ENCODE measurements at places on chromosomes 3 and 15.

DNA sequence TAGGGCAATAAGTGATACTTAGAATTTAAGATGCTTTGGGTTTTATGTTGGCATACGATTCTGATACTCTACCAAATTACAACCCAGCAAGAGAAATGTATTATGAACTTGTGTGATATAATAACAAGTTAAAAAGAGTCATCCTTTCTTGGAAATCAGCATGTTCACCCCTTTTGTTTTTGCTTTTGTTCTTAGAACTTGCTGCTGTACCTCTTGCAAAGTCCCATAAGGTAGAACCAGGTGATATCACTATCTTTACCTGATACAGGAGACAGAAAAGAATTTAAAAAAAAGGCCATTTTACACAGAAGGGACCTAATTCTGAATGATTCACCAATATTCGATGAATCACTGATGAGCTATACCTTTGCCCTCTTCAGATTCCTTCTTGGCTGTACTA is 810.4 kb downstream of the FHIT start:
- no peak for DNase-seq

- DNase-seq, result no peak
Observed at GRCh38 chr3:62632510-62633294, 242.5 kb downstream of the CADPS start.

GRCh38 chr3:120595788-120596115 is 384 bp upstream of the NDUFB4 start:
- no peak for DNase-seq

- DNase-seq, result no peak
Observed at GRCh38 chr15:86877171-86877631, 797.5 kb downstream of the AGBL1 start.

GRCh38 chr3:112011376-112011940 is 12.7 kb downstream of the TAGLN3 start:
- no peak for DNase-seq

GRCh38 chr3:7588236-7588635 is 727.3 kb downstream of the GRM7 start:
- DNase-seq, result no peak

GRCh38 chr3:73411993-73412392 is 212.7 kb downstream of the PDZRN3 start:
- DNase-seq, result no peak

DNA sequence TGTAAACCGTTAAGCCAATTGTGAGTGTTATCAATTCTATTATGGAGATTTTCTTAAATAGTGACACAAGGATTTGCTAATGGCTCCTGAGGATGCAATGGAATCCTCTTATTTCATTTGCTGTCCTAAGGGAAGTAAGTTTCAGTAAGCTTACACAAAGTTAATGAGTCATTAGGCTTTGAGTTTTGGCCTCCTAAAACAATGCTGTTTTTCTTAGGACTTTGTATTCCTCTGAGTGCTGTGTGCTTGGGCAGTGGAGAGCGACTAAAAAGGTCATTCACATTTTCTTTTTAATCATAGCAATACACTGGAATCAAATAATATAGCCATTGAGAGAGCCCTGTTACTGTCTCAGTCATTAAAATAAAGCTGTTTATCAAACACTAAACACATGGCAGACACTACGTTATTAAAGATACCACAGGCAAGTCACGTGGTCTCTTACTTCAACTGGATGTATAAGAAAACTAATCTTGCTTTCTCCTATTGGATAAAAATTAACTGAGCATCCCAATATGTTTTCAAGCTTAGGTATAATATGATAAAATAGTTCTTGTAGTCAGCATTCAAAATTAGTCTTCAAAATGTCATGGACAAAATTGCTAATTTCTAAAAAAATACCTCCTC is 290.8 kb downstream of the NLGN1 start:
- DNase-seq, result no peak

GRCh38 chr15:78937132-78937739 is 7.6 kb downstream of the CTSH start:
- no peak for DNase-seq

GRCh38 chr15:75073197-75073596 is 49.8 kb downstream of the PPCDC start:
- DNase-seq, result no peak

- no peak for DNase-seq
Observed at GRCh38 chr3:53949541-53949940, 57.9 kb upstream of the SELENOK start.

DNA sequence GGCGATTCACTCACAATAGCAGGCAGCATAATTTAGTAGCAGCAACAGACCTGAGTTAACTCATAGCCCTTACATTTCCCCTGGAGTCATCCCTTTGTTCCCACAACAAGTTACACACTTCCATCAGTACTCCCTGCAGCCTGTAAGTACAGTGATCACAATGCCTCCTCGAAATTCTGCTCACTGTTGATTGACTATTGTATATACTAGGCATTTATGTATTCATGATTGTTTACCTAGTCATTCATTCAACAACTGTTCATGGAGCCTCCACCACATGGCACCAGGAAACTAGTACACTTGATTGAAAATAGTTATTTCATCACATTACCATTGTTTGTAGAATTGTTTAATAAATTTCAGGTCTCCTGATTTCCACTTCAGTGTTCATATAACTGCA is 71.4 kb upstream of the P3H2 start:
- no peak for DNase-seq

GRCh38 chr15:65343374-65343981 is 34.3 kb downstream of the IGDCC3 start:
- no peak for DNase-seq

DNA sequence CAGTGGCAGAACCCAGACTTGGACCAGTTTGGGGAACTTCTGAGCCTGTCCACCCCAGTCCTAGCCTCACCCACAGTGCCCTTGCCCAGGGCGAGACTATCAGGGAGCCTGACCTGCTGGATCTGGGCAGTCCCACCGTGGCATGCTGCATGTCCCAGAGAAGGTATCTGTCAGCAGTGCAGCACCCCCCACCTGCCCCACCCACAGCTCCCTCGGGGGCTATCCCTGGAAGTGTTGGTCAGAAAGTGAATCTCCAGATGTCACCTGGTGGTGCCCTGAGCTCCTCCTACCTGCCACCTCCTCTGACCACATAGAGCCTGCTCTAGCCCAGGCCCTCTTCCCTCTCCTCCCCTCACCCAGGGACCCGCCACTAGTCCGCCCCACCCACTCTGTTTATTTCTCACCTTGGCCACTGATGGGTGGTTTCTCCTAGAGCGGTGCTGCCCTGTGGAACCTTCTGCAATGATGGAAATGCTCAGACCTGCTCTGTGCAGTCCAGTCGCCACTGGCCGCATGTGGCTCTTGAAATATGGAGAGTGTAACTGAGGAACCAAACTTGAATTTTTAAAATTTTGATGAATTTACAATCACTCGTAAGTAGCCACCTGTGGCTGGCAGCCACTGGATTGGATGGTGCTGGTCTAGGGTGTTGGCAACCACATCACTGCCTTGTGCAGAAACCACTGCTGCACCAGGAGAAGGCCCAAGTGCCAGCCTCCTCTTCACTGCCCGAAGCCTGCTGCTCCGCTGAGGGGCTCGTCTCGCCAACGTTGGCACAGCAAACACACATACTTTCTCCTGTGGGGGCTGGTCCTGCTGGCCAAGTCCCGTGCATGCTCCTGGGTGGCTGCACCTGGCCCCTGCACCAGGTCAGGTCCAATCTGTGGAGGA is 13.1 kb downstream of the HDAC11 start:
- no peak for DNase-seq

DNA sequence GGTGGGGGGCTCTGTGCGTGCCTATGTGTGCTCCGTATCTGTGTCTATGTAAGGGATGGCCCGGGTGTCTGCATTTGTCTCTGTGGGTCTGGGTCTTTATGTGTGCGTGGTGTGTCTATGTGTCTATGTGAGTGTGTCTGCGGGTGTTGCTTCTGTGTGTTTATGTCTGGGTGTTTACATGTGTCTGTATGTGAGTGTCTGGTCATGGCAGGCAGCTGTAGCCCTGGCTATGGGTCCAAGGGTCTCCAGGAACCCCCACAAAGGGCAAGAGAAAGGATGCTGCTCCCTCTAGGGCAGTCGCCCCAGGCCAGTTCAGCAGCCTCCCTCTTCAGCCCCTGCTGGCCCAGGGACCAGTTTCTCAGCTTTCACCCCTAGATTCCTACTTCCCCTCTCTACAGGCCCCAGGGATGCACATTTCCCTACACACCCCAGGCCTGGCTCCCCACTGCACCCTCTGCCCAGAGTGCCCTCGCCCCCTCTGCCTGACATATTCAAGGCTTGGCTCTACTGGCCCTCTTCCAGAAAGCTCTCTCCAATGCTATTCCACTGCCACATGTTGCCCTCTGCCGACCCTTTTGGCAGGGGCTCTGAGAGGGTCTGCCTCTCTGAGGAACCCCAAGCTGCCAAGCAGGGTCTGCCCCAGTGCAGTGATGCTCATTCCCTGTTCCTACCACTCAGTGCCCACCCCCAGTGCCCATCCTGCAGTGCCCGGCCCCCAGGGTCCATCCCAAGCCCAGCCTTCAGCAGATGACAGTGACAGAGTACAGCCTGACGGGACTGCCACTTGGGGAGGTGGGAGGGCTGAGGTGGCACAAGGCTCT is 1.0 kb upstream of the MYL3 start:
- no peak for DNase-seq

DNA sequence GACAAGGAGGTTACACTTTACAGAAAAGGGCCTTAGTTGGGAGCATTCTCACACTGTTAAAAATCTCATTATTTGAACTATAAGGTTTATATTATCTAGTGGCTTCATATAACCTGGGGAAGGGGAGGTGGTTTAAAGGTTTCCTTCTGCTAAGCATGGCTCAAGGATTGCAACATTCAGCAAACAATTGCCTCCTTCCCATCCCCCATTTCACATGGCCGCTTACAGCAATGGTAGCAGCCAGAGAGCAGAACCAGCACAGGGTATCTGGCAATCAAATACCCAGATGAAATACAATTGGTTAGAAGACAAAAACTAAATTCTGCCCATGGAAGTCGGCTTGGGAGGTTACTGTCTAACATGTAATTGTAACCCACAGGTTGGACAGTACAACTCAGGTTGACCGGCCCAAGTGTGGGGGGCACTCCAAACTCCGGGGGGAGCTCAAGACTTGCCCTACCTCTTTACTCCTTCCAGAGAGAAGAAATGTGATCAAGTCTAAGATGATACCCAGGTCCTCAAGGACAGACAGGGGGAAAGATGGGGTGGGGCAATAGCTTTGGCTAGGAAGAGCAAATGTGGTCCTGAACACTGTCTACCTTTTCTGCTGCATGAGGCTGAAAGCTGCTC is 15.5 kb downstream of the ETV5 start:
- no peak for DNase-seq

GRCh38 chr3:123798550-123798949 is 85.6 kb downstream of the MYLK start:
- no peak for DNase-seq

GRCh38 chr3:138492980-138493675 is 58.7 kb downstream of the ESYT3 start:
- no peak for DNase-seq

GRCh38 chr15:24659622-24660021 is 16.0 kb upstream of the NPAP1 start:
- no peak for DNase-seq

GRCh38 chr3:45683417-45684326 is 5.5 kb upstream of the SACM1L start:
- DNase-seq, result no peak

GRCh38 chr3:112546216-112546759 is 15.5 kb downstream of the ATG3 start:
- no peak for DNase-seq

- DNase-seq, result no peak
Observed at GRCh38 chr3:155411500-155412223, 118.2 kb upstream of the STRIT1 start.

- DNase-seq, result no peak
Observed at GRCh38 chr3:195239121-195239520, 31.8 kb downstream of the XXYLT1 start.

DNA sequence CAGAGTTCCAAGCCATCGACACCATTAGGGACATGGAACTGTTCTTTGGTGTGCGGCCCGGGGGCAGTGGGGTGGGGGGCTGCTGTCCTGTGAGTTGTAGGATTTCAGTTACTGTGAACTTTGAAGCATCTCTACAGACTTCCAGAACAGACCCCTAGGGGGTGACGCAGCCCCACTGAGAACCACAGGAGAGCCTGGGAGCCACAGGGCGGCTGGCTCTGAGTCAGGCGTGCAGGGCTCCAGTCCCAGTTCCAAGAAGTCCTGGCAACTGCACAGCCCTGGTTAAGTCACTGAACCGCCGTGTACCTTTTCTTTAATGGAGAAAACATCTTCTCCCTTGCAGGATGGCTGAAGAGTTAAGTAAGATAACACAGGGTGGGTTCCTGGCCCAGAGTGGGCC is 23.5 kb upstream of the LRTM1 start:
- DNase-seq, result no peak

GRCh38 chr3:48847053-48847503 is 596 bp downstream of the PRKAR2A start:
- peak; percentile 67 for DNase-seq

- no peak for DNase-seq
Observed at GRCh38 chr3:69320871-69321271, 65.0 kb downstream of the FRMD4B start.

DNA sequence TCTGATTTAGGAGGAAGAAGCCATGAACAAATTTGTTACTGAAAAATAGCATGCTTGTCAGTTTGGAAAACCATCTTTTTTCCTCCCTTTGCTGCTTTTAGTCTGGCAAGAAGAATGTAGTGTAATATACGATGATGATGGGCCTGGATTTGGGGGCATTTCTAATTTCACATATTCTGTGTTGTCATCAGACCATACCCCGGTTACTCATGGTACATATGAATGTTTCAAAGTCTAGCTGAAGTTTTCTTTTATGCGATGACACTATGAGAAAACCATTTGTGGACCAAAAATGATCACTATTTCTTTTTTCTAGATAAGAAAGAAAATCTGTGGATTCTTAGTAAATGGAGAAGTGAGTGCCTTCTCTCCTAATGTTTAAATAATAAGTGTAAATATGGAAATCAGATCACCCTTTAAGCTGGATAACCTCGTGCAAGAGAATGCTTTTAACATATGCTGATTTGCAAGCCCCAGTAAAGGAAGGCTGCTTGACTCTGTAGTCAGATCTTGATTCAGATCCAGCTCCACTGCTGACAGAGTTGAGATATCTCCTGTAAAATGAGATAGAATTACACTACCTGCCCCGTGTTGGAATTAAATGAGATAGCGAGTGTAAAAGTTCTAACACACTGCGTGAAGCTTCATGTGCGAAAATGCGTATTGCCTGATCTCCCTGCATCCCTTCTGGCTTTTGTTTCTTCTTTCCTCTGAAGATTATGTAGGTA is 3.0 kb downstream of the MEF2A start:
- no peak for DNase-seq

- DNase-seq, result no peak
Observed at GRCh38 chr3:14460342-14461005, 58.1 kb downstream of the SLC6A6 start.

- no peak for DNase-seq
Observed at GRCh38 chr3:183631715-183632114, 3.7 kb upstream of the KLHL24 start.

- no peak for DNase-seq
Observed at GRCh38 chr3:45715945-45716344, 26.7 kb downstream of the SACM1L start.

DNA sequence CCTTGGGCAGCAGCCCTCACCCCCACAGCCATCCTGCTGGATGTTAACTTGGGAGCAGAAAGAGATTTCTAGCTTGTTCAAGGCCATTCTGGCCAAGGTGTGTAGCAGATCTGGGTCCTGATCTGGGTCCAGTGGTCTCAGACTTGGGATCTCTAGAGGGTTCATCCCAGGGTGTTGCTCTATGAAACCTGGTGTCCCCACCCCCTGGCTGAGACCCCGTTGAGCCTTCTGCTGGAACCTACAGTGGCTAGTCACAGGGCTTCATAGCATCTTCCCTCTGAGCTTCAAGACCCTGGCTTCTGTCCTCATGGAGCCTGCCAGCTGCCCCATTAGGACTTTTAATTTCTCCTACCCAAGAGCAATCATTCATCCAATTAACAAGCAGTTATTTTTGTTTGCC is 64.3 kb downstream of the EPHB1 start:
- no peak for DNase-seq

Data from CD4-positive, CD25-positive, alpha-beta regulatory T cell (primary cell).